ENCODE measurements at places on chromosomes 2 and 18. TPM values are rescaled to one million over a fixed set of nuclear protein-coding genes. Genes with fewer than 3 reads are reported as not detected.
A peak's percentile ranks its signal among the peaks of the same experiment; 100 is the strongest.

GRCh38 chr18:74310411-74310810, 5.2 kb upstream of the C18orf63 start:
- peak; percentile 79 for DNase-seq

WDSUB1 gene
- polyA plus RNA-seq, result 9.3 TPM

- DNase-seq, result no peak
These were observed 72.0 kb upstream of the EPAS1 start for GRCh38 chr2:46225150-46225625.

CENPA gene
- 12.1 TPM for polyA plus RNA-seq

DNA sequence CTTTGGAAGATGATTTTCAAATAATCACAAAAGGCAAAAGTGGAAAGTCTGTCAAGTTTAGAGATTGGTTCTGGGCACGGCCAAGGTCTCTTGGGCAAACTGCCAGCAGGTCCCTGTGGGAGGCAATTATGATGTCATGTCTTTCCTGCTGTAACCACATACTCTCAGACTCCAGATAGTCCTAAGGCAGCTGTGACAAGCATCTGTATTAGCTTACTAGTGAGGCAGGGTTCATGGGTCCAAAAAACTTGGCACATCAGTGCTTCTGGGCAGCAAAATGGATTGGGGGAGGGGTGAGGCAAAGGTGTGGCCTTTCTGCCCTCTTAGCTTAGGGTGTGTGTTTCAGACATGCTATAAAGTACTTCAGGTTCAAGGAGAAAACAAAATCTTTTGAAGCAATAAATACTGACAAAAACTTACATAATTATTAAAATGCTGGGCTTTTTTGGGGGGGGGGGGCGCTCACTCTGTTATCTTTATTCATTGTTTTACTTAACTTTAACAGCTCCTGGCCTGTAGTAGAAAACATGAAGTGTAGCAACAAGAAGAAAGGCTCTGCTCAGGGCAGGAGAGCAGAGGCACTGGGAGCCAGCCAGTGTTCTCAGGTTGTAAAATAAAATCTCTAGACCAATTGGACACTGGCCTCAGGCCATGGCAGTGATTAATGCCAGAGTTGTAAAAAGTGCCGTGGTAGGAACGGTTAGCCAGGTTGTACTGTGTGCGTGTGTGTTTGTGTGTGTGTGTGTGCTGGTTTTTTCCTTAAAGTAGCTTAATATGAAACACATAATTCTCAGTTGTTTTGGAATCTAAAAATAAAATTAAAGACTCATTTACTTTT, 14.3 kb upstream of the TANC1 start:
- DNase-seq, result peak; percentile 84

GRCh38 chr2:30336084-30336483, 104.8 kb downstream of the LBH start:
- no peak for DNase-seq

FBXO48 gene
- 0.67 TPM for polyA plus RNA-seq

All from GM23248 (cell line).